Stimulated activated CD4-positive, alpha-beta T cell treated with anti-CD3 and anti-CD28 coated beads, Interleukin-2, amount 100 ng/mL, for 4 hours (primary cell): ENCODE measurements at places on chromosomes 1 and 21.

- no peak for DNase-seq
Measured at GRCh38 chr1:26994020-26994786, 711 bp downstream of the TRNP1 start.

DNA sequence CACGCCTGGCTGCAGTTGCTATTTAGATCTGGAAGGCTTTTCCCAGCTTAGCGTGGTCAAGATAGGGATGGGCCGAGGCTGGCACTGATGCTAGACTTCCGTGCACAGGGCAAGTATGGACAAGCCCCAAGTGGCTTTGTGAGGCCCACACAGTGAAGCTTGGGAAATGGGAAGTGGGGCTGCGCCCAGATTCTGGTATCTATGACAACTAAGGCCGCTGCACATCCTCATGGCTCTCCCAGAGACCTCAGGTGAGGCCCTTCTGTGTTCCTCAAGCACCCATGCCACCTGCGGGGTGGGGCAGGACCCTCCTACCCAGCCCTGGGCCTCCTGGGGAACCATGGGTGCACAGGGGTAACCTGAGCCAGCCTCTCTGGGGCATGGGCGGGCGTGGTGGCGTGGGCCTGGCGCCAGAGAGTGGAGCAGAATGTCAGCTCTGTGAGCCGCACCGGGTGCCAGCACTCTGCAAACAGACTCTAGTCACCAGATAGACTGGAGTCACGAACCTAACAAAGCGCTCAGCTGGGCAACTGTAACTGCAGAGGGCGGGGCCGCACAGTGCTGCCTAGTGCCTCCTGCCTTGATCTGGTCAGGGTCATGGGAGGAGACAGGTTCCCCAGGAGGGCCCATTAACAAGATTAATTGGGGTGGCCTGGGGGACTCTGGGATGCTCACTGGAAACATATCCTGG, 46.4 kb downstream of the ELF3 start:
- no peak for DNase-seq

- no peak for DNase-seq
Measured at GRCh38 chr1:36864182-36864822, 170.0 kb downstream of the GRIK3 start.

DNA sequence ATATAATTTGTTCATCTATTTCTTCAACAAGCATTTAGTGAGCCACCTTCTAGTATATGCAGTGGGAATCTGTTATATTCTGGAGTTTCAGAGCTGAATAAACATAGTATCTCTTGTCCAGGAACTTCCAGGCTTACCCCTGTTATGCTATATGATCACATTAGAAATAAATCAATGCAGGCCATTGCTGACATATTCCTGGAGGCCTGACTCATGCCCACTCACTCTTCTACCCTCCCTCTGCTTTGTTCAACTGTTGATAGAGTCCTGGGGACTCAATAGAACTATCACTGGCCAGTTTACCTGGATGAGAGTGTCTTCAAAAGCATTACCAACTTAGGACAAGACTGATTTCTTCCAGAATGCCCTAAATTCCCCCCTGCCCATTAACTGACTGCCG, 29.3 kb upstream of the SRSF10 start:
- no peak for DNase-seq

DNA sequence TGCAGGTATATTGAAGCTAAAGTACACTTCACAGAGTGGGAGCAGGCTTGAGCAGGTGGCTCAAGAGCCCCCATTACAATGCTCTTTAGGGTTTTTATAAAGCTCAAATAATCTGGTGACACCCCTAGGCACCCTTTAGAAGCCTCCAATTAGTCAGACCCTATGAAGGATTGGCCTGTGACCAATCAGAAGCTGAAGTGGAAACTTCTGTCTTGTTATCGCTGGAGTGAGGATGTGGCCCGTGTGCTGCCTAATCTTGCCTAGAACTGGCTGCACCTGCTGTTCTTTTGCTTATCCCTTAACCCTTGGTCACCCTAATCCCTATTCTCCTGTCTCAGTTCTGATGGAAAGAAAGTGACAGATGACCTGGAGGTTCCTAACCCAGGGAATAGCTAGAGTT, 70.8 kb upstream of the ABCG1 start:
- DNase-seq: no peak

GRCh38 chr1:22457836-22458235, 6.2 kb downstream of the ZBTB40 start:
- DNase-seq: no peak

DNA sequence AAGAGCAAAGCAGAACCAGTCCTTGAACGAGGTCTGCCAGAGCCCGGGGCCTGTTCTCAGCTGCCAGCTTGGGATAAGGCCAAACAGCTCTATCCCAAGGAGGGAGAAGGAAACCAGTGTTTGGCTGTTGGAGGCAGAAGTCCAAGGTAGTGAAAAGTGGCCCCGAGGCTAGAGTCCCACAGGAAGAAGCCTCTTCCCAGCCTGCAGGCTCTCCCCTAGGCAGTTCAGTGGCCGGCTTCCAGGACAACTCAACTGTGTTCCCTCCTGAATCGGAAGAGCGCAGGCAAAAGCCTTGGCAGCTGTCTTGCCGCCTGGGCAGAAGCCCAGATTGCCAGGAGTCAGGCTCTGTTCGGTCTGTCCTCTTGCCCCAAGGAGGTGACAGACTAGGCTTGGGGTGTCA, 19.3 kb downstream of the QSOX1 start:
- DNase-seq: no peak

DNA sequence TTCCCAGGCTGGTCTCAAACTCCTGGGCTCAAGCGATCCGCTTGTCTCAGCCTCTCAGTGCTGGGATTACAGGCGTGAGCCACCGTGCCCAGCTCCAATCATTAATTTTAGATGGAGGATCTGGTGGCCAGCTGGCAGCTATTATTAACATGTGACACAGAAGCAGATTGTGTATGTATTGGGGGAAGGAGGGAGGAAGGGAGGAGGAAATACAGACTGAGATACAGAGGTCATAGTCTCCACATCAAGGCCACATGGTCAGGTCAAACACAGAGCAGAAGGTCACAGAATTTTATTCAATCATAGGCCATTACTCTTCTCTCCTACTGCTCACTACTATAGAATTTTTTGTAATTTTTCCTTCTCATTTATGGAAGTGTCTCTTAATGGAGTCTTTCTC, 57.9 kb upstream of the ADORA3 start:
- no peak for DNase-seq

DNA sequence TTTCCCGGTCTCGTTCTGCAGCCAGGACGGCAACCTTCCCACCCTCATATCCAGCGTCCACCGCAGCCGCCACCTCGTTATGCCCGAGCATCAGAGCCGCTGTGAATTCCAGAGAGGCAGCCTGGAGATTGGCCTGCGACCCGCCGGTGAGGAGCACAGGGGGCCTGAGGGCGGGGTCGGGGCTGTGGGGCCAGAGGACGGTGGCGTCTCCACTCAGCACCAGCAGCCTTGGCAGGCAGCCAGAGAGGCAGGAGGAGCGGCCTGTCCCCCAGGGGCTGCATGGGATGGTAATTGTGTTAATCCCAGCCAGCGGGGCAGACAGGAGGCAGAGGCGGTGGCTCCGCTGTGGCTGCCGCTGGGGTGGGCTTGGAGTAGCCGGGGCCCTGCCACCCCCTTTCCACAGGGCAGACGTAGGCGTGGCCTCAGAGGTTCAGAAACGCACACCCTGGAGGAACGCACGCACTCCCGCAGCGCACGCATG, 12.1 kb downstream of the SAMD11 start:
- DNase-seq: no peak

DNA sequence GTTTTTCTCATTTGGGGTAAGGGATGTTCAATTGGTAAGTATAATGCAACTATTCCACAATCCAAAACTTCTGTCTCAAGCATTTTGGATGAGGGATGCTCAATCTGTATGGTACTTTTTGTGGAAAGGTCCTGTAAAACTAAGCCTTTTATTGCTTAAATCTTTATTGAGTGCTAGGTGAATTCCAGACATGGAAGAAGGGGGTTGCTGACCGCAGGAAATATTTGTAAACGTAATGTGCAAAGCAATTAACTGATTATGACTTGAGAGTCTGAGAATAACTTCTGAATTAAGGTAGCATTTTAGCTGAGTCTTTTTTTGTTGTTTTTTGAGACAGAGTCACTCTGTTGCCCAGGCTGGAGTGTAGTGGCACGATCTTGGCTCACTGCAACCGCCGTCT, 3.1 kb downstream of the AKIRIN1 start:
- DNase-seq: no peak

- DNase-seq: no peak
Measured at GRCh38 chr1:50936321-50936720, 23.7 kb downstream of the FAF1 start.

DNA sequence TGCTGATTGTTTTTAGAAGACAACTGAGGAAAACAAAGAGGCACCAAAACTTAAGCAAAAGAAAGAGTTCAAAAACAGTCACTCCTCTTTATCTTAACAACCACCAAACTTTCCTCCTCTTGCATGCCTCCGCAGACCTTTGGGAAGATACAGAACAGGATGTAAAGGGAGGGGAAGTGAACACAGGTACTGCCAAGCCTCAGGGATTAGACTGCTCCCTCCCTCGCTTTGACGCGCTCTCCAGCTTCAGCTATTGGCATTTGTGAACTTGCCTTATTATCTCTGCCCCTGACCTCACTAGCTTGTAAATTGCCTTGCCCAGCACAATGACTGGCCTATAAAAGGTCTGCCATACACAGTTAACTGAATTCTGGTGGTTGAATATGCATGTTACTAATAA, 4.8 kb upstream of the SRP9 start:
- no peak for DNase-seq

DNA sequence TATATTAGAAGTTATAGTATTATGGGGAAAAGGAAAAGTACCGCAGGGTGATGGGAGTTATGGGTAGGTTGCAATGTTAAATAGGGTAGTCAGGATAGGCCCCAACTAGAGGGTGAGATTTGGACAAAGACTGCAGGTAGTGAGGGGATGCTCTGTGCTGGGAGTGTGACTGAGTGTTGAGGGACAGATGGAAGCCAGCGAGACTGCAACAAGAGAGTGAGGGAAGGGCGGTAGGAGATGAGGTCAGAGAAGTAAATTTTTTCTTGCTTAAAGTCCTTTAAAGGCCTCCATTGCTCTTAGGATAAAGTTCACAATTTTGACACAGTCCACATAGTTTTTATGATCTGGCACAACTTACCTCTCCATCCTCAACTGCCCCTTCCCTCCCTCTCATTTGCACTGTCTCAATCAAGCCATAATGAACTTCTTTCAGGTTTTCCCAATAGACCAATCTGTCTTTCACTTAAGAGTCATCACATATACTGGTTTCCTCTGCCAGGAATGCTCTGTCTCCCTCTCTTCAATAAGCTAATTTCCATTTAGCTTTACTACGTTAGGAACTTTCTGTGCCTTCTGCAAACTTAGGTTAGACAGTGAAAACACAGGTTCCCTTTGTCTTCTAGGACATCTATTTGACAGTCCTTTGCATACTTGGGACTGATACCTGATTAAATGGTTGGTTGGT, 237.7 kb upstream of the CACYBP start:
- no peak for DNase-seq

DNA sequence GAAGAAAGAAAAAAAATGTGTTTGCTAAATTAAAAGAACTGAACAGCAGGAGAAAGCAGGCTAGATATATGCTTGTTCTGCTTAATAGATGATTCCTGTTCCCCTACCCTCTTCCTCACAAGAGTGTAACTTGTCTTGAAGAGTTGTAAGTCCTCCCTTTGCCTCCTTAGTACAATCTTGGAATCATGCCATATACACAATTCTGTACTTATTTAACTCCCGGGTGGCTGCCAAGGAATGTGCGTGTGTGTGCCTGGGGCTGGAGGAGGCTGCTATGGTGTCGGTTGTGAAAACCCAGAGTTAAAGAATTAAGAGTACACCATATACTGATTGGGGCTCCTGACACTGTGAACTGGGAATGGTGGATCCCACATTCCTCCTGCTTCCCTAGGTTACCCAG, 194.2 kb downstream of the SIPA1L2 start:
- DNase-seq: no peak

GRCh38 chr21:41234569-41234968, 66.6 kb downstream of the BACE2 start:
- DNase-seq: no peak

- no peak for DNase-seq
Measured at GRCh38 chr1:240538776-240539430, 73.1 kb downstream of the GREM2 start.

DNA sequence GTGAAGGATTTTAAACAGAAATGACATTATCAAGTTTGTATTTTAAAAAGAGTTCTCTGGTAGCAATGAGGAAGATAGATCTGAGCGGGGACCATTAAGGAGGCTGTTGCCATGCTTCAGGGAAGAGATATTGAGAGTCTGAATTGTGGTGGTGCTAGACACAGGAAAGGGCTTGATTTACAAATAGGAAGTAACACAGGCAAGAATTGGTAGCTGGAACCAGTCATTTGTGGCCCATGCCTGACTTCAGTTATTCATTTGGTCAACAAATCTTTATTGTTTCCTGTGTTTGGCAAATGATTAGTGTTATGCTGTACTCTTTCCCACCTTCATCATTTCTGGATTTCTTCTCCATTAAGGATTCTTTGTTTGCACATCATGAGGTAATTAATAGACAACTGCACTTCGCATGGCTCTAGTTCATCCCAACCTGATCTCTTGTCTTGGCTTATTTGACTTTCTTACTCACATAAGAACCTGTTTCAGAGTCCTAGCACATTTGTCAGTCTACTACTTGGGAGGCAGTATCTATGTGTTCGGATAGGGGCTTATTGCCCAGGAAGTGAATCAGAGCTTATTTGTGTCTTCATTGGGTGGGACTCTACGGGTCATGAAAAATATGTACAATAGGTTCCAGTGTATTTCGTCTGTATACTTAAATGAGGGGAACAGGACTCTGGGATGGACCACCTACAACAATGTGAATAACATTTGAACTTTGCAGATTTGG, 32.3 kb downstream of the EEIG2 start:
- DNase-seq: no peak

DNA sequence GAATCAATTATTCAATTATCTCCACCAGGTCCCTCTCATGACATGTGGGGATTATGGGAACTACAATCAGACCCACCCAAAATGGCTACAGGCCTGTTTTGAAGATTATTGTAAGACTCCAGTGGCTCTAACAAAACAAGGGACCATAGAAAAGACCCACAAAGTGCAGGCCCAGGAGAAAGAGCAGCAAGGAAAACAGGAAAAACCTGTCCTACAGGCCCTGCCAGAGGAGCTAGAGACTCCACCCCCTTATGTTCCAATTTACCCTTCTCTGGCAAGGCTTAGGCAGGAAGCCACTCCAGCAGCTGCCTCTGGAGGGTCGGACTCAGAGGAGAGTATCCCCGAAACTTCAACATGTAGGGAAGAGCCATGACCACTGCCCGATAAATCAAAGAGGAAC, 96.5 kb downstream of the LIPI start:
- DNase-seq: no peak

GRCh38 chr1:35454616-35455015, 102.6 kb downstream of the KIAA0319L start:
- no peak for DNase-seq
